ENCODE measurements at places on chromosomes 4 and X. TPM values are rescaled to one million over a fixed set of nuclear protein-coding genes. Genes with fewer than 3 reads are reported as not detected.

The NLGN3 gene
- 0.58 TPM for total RNA-seq

The PRRG1 gene
- total RNA-seq: 9.8 TPM

The PAGE4 gene
- total RNA-seq: not detected

DNA sequence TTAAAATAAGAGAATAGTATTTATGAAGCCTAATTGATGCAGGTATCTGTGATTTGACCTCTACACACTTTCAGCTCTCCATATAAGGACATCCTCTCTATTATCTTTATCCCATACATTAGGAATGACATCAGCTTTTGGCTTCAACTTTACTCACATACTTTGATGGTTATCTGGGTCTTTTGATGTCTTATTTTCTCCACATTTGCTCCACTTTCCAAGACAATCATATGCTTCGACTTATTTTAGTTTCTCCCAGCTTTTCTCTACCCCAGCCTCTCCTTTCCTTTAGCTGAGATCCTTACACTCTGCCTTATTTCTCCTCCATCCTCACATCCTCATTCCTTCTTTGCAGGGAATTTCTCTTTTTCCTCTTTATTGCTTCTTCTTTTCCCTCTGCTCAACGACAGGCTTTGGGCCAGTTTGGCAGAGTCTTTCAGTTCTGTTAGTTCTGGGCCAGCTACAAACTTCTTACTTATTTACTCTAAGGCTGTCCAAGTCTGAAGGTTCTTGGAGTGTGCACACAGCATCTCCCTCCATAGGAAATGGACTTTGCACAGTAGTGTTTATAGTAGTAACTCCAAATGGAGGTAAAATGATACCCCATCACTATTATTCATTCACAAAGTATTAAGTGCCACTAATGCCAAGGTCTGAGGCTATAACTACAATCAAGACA, 50.5 kb downstream of the SLC4A4 start:
- DNase-seq: no peak

GRCh38 chrX:107701493-107702121, 73.3 kb downstream of the PRPS1 start:
- DNase-seq: peak; percentile 63

GRCh38 chr4:2339458-2340271, 77.8 kb upstream of the MXD4 start:
- DNase-seq: no peak

DNA sequence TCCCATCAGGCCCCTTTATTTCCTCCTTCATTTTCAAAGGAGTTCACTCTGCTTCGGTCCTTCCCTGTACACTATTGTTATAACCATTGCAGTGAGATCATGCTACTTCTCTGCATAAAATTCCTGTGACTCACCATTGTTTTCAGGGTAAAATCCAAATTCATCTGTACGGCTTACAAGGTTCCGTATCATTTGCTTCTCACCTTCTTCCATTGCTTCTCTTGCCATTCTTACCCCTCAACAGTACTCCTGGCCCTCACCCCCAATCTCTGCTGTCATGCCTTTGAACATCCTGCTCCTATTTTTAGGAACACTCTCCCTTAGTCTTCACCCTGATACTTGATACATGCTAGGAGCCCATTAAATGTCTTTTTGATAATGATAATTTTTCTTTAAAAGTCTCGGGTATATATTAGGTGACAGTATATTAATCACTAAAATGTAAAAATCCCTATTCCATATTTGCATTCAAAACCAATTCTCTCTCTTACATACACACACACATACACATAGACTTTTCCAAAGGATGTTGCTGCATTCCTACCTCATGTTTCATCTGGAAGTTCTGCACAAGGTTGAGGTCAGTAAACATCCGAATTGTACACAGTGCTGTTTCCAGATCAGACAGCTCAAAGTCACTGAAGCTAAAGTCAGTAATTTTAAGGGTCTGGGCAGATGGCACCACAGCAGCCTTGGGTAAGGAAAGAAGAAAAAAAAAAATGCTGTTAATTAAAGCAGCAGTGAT, 103.4 kb downstream of the PDE5A start:
- DNase-seq: no peak

DNA sequence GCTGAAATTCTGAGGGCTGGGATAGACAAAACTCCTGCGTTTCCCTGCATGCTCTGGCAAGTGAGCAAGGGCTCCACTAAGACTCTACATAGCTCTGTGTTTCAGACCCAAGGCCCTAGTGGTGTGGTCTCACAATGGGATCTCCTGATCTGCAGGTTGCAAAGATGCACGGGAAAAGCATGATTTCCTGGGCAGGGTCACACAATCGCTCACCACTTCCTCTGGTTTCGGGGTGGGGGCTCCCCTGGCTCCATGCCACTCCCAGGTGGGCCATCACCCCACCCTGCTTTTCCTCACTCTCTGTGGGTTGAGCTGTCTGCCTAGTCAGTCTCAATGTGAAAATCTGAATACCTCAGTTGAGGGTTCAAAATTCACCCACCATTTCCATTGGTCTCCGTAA, 111.5 kb downstream of the KLF8 start:
- DNase-seq: no peak

DNA sequence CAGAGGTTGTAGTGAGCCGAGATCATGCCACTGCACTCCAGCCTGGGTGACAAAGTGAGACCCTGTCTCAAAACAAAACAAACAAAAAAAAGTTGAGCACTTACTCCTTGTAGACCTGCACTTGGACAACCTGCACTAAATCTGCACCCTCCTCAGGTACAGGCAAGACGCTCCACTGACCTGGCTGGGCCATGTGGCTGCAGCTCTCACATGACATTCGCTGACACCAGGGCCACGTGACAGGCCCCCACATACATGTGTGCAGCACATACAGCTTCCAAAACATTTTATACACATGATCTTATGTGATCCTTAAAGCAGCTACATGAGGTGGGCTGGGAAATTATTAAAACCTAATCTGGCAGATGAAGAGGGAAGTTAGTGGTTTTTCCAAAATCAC, 62.5 kb downstream of the MGST2 start:
- DNase-seq: no peak

DNA sequence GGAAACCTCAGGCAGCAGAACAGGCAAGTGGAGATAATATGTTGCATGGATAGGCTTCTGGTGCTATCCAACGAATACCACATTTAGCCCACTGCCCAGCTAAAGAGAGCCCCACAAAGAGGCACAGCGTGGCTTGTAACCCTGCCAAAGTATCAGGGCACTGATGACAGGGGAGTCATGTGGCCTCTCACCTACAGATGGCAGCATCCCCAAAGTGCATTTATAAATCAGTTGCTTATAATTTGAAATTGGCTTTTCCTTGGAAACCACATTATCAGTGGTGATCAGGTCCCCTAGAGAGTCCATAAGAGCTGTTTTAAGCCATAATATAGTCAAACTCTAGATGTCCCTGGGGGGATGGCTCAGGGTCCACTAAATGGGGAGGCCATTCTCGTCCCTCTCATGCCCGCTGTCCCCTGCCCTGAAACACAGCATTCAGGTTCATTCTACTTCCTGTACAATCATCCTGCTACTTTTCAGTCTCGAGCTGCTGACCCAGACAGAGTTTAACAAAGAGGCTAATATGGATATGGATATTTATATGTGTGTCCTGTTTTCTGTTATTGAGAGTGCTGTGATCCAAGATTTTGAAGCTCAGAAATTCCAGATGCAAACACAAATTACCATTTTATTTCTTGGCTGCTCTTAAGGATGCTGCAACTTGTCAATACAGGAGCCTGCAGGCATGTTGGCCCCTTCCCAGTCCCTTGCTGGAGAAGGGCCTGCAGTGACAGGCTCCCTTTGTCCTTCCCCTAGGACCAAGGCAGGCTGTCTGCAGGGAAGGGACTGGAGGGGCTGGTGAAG, 28.5 kb downstream of the SRPX start:
- peak; percentile 15 for DNase-seq

- DNase-seq: no peak
Observed at GRCh38 chr4:71711985-71712348, 71.9 kb downstream of the GC start.

GRCh38 chr4:155529716-155530115, 136.9 kb upstream of the GUCY1A1 start:
- no peak for DNase-seq

Data from SJCRH30 (cell line).